Stimulated activated CD4-positive, alpha-beta T cell treated with anti-CD3 and anti-CD28 coated beads, TNF-alpha, amount 100 ng/mL, for 1 hour (primary cell): ENCODE measurements at places on chromosomes 2 and 18.

DNA sequence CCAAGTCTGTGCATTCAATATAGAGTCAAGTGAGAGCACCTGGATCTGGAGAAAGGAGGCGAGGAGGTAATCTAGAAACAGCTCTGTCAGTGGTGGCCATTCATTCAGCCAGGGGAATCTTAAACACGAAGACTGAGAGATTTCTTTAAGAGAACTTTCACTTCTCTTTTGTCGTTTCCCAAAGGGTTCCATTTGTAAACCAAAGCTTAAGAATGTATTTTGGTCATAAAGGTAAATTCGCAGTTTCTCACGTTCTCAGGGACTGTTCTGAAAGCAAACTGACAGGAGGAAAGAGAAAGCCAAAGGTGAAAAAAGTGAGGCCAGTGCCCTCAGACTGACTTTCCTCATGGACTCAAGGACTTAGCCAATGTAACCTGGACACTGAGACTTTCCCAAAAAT lies 513.5 kb downstream of the CMPK2 start:
- no peak for DNase-seq

GRCh38 chr2:98561902-98562695 lies 46.2 kb downstream of the COA5 start:
- no peak for DNase-seq

DNA sequence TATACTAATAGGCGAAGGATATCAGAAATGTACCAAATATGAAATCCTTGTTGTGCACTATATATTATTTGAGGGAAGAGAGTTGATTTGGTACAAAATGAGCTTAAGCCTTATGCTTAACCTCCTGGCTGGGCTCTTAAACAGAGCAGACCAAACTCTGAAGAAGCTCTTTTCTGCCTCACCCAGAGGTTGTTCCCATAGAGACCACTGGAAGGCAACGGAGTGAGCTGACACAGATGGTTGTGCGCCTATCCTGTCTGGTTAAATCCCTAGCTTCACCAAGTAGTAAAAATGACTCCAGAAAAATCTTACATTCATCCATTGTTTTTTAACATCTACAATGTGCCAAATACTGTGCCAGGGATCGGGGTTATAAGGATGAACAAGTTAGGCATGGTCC lies 55.9 kb upstream of the NOL4 start:
- DNase-seq = no peak

DNA sequence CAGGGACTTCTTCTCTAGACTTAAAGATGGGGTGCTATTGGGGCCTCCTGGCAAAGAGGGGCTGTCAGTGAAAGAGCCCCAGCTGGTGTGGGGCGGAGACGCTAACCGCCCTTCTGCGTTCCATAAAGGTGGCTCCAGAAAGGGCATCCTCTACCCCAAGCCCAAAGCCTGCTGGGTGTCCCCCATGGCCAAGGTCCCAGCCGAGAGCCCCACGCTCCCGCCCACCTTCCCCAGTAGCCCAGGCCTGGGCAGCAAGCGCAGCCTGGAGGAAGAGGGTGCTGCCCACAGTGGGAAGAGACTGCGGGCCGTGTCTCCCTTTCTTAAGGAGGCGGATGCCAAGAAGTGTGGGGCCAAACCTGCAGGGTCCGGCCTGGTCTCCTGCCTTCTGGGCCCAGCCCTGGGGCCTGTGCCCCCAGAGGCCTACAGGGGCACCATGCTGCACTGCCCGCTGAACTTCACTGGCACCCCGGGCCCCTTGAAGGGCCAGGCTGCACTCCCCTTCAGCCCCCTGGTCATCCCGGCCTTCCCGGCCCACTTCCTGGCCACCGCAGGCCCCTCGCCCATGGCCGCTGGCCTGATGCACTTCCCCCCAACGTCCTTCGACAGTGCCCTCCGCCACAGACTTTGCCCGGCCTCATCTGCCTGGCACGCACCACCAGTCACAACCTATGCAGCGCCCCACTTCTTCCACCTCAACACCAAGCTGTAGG lies 15.2 kb downstream of the ARID5A start:
- no peak for DNase-seq

DNA sequence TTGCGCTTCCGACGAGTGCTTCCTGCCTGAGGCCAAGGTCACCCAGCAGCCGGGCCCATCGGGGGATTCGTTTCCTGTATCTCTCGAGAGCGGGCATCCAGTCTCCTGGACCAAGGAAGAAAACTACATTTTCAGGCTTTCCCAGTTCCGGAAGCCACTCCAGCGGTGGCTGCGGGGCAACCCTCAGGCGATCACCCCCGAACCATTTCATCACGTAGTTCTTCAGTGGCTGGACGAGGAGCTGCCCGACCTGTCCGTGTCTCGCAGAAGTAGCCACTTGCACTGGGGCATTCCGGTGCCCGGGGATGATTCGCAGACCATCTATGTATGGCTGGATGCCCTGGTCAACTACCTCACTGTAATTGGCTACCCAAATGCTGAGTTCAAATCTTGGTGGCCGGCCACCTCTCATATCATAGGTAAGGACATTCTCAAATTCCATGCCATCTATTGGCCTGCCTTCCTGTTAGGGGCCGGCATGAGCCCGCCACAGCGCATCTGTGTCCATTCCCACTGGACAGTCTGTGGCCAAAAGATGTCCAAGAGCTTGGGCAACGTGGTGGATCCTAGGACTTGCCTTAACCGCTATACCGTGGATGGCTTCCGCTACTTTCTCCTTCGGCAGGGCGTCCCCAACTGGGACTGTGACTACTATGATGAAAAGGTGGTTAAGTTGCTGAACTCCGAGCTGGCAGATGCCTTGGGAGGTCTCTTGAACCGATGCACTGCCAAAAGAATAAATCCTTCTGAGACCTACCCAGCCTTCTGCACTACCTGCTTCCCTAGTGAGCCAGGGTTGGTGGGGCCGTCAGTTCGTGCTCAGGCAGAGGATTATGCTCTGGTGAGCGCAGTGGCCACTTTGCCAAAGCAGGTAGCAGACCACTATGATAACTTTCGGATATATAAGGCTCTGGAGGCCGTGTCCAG lies 1.0 kb downstream of the MARS2 start:
- no peak for DNase-seq
